ENCODE measurements at places on chromosomes 2 and 18.

GRCh38 chr2:144432921-144433320, 87.0 kb downstream of the ZEB2 start:
- no peak for DNase-seq

DNA sequence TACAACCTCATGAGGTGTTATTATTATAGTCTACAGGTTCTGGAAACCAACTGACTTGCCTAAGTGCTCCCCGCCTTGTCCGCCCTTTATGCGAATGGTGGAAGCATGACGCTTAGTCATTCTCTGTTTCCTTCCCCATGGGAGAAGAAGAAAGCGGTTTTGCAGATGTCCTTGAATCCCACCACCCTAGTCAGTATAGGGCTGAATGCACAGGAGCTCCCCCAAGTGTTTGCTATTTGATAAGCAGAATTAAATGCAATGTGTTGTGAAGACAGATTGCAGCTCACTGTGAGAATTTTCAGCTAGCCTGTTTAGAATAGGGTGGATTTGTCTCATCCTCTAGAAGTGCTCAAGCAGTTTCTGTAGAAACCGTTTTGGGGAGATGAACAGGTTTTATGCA, 652.0 kb downstream of the DCC start:
- no peak for DNase-seq

GRCh38 chr2:62457556-62457955, 48.4 kb downstream of the TMEM17 start:
- DNase-seq: no peak

GRCh38 chr2:74093840-74094239, 53.9 kb downstream of the BOLA3 start:
- DNase-seq: no peak

DNA sequence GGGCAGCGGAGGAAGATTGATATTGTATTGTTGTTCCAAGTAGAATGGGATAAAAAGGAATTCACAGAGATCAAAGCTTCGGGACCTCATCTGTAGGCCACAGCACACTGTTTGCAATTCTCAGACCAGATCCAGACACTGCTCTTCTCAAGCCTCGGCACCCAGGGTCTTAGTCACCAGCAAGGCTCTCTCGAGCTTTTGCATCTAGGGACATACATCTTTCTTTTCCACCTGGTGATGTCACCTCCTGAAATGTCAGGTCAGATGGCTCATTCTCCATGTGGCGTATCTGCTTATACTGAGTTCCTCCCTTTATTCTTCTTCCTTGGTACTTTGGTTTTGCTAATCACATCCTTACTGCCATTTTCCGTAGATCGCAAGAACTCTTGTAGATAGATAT, 42.9 kb upstream of the SNTG2 start:
- no peak for DNase-seq

DNA sequence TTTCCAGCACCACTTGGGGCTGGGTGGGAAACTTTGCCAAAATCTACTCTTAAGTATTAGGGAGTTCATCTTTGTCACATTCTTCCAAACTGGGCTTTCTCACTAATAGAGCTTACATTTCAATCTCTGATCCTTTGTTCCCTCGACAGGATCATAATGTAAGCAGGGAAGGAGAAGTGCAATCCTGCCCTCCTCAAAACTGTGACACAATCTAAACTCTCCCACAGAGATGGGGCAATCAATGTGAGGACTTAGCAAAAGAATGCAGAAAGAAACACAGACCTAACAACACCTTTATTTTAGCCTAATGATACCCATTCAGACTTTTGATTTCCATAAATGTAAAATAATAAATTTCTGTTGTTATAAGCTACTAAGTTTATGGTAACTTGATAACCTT, 40.8 kb downstream of the DSEL start:
- DNase-seq: no peak

DNA sequence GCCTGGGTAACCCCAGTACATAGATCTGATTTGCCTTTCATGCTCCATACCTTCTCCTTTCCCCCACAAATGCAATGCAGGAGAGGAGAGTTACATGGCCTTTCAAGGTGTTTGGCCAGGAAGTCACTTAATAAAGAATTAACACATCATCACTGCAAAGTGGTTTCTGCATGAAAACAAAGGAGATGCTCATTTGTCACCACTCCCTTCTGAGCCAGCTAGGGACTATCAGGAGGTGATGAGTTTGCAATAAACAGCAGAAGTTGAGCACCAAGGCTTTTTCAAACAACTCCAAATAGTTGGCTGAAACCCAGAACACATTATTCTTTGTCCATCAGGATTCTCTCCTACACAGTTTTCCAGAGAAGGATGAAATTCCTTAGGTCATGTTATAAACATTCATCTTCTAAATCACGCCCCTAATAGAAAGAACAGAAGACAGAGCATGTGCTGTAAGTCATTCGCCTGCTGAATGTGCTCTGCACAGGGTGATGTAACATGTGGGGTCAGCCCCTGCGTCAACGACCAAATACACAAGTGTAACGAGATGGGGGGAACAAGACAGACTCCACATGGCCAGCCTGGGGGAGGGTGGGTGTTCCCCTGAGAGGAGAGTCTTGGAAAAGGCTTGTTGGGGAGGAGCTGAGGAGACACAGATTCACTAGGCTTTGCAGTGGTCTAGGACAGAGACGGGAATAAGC, 87.3 kb upstream of the RMDN2 start:
- DNase-seq: no peak

DNA sequence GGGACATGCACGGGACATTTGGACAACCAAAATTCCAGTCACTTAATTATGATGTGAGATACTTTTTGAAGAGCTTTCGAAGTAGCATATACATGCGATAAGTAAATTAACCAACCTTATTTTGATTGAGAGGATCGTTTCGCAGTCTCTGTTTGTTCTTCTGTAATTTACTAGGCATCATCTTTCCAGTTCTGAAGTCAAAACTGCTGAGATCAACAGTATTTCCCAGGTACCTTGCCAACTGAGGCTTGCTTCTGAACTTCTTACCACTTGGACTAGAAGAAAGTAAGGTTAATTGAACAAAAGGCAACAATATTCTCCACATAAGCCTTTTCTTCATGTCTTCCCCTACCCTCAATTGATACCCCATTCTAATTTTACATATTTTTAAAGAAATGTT, 19.6 kb downstream of the MBD2 start:
- no peak for DNase-seq

- DNase-seq: no peak
These were observed 78.6 kb downstream of the ANKRD44 start for GRCh38 chr2:197232010-197232409.

DNA sequence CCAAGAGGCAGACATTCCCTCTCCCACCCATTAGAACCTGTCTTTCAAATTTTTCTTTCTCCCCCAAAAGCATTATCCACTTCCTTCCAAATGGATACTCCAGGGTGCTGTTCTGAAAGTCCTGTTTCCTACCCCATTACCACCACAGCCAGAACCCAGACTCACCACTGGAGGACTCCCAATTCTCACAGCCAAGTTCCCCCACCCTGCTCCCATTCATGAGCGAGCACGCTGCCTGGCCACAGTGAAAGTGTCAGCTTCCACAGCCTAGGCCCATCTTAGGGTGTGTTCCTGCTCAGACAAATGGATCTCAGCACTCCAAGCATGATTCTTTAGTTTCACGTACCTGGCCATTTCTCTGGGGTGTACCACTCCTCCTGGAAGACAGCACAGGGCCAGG, 3.8 kb upstream of the ANKRD53 start:
- no peak for DNase-seq

- DNase-seq: no peak
These were observed 94.1 kb upstream of the MC4R start for GRCh38 chr18:60466677-60467076.

- DNase-seq: no peak
These were observed 13.4 kb upstream of the CELF4 start for GRCh38 chr18:37578886-37579513.

DNA sequence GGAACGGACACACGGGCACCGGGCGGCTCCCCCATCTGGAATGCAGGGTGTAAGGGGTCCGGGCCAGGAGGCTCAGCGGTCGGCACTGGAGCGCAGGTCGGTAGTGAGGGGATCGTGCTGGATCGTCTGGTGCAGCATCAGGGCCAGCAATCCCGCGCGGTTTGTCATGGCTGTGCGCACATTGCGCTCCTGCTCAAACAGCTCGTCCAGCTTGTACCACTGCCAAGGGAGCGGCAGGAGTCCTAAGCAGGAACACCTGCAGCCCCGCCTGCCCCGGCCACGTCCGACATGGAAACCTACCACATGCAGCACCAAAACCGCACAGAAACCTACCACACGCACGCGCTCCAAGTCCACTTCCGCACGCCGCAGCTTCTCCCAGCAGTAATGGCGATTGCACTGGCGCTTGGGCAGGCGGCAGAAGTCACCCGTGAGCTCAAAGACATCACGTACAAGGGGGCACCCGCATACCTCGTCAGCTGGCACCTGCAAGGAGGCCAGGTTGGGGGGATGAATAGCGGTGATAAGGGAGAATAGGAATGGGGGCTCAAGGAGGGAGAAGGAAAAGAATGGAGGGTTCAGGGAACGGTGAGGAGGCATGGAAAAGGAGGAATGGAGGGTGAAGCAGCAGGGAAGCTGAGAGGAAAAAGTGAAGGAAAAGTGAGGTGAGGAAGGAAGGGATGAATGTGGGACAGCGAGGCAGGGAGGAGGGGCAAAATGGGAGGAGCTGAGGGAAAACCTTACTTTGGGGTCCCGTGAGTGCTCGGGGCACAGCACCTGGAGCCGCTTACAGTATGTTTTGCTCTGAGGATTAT, 1.4 kb upstream of the MBD1 start:
- DNase-seq: no peak

DNA sequence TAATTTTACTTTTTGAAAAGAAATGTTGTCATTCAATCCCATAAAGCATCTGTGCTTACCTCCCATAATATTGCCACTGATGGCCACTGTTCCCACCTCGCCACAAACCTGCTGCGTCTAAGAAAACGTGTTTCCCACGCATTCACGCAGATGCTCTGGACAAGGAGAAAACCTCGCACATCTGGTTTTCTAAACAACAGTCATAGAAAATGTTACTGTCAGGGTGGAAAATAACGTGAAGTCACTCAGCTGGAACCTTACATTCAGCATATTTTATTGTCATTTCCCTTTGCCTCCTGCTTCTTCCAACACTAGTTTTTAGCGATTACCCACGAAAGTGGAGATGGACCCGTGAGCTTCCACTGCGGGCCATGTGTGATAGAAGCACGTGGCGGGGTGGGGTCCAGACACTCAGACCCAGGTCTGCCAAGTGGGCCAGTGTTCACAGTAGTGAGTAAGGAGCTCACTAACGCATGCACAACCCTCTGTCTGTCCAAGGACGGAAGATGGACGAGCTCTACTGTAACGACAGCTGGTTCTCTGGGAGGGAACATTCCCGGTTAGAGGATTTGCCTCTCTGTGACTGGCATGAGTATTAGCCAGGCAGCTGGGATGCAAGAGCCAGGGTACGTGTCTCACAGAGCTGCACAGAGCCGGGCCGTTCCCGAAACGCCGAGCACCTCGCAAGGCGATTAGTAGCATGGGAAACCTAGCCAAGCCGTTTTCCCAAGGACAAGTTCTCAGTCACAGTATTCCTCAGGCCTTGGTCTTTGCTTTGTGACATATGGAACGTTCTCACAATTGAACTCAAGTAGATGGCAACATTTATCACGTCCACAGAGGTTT, 94.5 kb downstream of the MTCL1 start:
- no peak for DNase-seq

DNA sequence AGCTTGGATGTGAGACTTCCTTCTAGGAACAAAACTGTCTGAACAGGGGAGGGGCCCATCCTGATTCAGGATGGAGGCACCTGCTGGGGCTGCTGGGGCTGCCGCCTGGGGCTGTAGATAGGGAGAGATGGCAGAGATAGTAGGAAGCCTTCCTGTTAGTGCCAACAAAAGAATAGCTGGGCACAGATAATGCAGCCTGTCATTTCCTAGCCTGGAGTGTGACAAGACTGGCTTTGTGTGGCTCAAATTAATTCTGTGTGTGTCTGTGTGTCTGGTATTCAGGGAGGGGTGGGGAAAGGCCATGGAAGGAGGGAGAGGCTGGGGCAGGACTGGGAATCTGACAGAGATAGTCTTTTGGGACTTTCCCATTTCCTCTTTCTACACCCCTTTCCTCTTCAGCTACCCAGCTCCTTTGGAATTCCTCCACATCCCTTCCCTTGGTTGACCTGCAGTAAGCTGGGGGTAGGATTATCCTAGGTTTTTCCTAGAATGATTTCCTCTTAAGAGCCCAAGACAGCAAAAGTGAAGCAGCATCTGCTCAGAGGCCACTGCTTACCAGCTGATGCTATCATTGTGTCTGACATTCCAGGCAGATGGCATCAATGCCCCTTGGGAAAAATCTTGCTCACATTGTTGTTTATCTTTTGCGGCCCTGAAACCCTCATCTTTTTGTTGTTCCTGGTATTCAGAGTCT, 144.9 kb upstream of the LHCGR start:
- DNase-seq: no peak

DNA sequence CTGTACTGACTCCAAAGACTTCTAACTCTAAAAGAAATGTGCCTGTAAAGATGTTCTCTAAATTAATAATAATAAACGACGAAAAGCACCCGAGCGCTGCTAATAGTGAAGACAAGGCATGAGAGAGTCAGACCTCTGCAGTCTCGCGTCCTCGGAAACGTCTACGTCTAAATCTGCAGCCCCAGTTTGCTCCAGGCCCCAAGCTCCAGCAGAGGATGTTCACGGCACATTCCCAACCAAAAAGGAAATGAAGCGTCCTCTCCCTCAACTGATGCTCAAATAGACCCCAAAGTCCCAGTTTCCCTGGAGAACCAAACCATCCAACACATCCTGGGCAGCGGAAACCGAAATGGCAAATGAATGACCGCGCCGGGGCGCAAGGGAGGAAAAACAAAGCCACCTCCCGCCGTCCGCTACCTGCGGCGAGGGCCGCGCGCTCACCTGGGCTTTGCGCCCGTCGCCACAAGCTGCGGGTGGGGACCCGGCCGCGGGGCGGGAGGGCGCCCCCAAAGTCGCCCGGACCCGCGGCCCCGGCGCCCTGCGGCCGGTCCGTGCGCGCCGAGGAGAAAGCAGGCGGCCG, 47.1 kb upstream of the CCDC150 start:
- DNase-seq: no peak

- DNase-seq: no peak
These were observed 54.7 kb downstream of the FARP2 start for GRCh38 chr2:241410739-241411176.

GRCh38 chr18:31819106-31819924, 58.6 kb upstream of the SLC25A52 start:
- DNase-seq: no peak

- no peak for DNase-seq
These were observed 63.4 kb upstream of the SP5 start for GRCh38 chr2:170651624-170652325.

DNA sequence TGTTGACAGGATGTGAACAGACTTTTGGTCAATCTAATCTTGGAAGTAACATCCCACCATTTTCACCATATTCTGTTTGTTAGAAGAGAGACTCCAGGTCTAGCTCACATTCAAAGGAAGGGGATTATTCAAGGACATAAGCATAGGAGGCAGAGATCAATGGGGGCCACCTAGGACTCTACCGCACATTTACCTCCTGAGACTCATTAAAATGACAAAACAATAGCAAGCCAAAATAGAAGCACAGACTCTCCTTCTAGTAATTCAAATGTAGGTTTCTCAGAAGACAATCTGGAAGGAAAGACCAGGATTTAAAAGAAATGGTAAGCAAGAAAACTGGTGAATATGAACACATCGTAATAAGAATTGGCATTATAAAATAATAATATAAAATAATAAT, 156.4 kb upstream of the KYNU start:
- DNase-seq: no peak
